NCI-H1694 treated with DMSO at 0.1 percent for 48 hours (cell line): ENCODE measurements at places on chromosomes 6 and 20.

DNA sequence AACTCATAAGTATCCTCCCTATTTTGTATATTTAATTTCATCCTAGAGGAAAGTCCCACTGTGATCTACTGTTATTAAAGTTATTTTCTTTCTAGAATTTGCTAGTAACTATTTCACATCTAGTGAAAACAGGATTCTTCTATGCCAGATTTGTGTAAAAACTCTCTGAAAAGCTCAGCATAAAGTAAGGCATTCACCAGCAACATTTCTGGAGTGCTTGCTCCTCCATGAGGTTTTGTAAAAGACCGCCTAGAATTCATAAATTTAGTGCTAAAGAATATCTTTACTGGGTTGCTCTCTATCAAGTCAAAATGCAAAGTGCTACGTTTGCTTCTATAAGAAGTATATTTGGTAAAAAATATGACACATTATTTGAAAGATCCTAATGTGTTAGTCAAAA lies 173.5 kb upstream of the IRAK1BP1 start:
- no peak for DNase-seq

GRCh38 chr20:23528867-23529431 lies 38.0 kb downstream of the CST8 start:
- DNase-seq: no peak

DNA sequence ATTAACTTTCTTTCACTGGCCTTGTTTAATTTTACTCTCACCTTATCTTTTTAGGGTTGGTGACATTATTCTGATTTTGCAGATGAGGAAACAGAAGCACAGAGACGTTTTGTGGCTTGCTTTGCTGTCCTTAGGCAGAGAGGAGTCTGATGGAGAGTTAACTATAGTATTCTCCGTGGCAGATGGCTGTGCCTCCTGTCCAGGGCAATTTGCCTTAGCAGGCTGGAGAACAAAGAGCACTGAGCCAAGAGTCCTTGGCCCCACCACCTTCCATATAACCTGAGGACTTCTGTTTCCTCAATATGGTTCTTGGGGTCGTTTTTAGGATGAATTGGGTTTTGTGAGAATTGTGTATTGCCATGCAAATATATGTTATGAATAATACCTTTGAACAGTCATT lies 71.4 kb upstream of the BACH2 start:
- no peak for DNase-seq

DNA sequence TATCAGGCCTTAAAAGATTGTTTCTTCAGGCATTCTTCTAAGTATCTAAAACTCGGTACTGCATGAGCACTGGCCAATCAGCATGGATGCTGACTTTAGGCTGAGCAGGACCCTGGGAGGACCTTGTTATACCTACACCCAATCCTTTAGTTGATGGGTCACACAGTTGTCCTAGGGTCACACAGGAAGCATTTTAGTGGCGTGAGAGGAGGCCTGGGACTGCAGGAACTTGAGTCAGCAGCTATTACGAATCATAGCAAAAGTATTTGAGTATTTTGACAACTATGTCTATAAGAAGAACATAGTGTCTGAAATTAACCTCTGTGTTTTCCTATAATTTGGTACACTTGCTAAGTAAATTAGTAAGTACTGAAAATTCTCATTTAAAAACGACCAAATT lies 741.4 kb downstream of the HACE1 start:
- no peak for DNase-seq

DNA sequence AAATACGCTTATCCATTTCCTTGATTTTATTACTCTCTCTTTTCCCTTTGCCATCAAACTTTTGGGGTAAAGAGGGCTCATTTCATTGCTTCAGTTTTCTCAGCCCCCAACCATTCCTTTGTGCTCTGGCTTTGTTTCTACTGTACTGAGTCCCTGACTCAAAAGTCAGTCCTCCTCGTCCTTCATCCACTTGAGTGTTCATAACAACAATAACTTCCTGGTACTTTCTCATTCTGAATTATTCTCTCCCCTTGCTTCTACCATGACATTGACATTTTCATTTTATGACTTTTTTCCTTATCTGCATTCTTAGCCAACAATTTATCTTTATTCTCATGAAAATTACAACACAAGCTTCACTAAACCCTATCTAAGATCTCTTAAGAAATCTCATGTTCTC lies 911 bp downstream of the ENPP3 start:
- no peak for DNase-seq

- no peak for DNase-seq
These were observed 143.9 kb upstream of the RALGAPA2 start for GRCh38 chr20:20856306-20856705.

DNA sequence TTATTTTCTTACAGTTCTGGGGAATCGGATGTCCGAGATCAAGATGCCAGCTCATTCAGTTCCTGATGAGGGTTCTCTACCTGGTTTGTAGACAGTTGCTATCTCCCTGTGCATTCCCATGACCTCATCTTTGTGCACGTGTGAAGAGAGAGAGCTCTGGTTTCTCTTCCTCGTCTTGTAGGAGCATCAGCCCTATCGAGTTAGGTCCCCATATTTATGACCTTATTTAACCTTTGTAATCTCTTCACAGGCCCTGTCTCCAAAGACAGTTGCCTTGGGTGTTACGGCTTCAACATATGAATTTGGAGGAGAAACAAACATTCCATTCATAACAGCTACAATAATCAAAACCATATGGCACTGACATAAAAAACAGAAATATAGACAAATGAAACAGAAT lies 455.3 kb downstream of the HACE1 start:
- DNase-seq: no peak

- DNase-seq: no peak
These were observed 137.2 kb downstream of the SYNE1 start for GRCh38 chr6:152499931-152500330.

DNA sequence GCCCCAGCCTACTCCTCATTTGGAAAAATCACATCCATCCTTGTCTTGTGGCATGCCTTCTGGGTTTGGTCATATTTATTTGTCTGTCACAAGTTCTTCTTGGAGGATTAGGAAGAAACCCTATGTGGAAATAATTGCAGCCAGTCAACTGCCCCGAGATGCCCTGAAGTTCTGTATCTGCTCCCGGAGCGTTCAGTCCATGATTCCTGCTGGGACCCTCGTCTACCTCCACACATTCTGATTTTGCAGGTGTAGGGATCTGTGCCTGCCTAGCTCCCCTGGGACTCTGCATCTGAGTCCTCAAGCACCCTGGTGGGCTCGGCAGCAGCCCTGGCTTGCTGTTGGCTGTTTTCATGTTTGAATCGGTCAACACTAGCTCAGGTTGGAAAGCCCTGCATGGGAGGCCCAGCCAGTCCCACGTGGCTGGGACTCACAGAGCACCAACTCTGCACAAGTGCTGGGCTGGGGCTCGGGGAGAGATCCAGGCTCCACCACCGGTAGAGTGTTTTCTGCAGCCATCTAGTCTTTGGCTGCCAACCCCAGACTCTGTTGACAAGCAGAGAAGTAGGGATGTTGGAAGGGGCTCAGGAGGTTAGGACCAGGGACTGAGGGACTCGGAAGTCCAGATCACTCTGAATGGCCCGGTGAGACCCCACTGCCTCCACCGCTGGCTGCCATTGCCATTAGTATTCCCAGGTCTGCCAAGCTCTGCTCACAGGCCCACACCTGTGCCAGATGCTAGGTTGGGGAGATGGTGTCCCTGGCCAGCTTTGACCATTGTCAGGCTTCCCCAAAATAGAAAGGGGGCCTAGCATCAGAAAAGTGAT lies 183.5 kb upstream of the CST7 start:
- no peak for DNase-seq

GRCh38 chr6:35165630-35166071 lies 24.5 kb upstream of the TCP11 start:
- no peak for DNase-seq

DNA sequence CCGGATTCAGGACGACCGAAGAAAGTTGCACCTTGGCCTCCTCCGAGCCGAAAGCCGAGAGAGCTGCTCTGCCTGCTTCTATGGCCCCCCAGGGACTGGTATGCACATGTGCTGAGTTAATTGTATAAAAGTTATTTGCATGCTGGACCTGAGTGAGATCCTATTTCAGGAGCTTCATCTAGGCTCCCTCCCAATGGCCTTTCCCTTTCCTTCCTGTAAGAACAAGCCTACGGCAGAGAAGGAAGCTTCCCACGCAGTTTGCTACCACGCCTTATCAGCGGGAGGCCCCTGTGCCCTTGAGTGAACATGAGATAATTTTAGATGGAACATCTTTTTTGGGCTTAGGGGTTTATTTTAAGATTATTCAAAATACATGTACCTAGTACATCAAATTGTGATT lies 65.9 kb downstream of the RIN2 start:
- no peak for DNase-seq

GRCh38 chr20:38838326-38838725 lies 32.8 kb downstream of the PPP1R16B start:
- DNase-seq: no peak
